Activated CD8-positive, alpha-beta memory T cell treated with anti-CD3 and anti-CD28 coated beads for 1 hour (primary cell): ENCODE measurements at places on chromosomes 1 and 21.

DNA sequence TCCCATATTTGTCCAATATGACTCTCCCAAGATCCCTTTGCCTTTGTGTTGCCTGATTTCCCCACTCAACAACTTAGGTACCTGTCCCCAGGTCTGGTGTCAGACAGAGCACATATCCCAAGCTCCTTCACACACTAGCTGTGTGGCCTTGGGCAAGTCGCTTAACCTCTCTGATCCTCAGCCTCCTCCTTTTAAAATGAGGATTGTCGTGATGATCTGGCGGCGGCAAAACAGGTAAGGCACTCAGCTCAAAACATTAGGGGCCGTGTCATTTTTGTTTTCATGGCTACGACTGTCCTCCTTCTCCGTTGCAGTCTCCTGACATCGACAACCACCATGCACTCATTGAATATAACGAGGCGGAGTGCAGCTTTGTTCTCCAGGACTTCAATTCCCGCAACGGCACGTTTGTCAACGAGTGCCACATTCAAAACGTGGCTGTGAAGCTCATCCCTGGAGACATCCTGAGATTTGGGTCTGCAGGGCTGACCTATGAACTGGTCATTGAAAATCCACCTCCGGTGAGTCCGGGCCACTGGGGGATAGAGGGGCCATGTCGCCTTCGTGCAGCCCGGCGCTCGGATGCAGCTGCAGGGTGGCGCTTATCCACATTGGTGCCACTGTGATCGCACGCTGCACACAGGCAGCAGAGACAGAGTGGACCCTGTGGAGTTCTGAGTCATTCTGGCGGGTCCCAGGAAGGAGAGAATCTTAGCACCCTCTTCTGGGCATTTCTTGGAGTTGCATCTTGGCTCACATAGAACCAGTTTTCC, 25.2 kb downstream of the FHAD1 start:
- DNase-seq = no peak

- no peak for DNase-seq
Observed at GRCh38 chr21:26761174-26761915, 83.9 kb downstream of the ADAMTS1 start.

DNA sequence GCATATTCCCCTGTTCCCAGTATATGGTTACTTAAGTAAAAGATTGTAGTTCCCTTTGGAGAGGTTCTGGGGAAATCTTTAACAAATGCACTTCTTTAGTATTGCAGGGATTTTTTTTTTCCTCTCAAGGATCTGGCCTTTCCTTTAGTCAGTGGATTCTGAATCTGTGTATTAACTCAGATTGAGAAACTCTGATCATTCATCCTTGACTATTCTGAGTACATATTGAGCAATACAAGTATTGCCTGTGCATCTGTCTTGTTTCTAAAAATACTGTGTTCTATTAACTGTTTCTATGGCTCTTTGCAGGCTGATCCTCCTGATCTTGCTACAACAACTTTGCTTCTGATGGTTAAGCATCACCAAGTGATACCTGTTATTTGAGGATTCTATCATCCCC, 67.8 kb upstream of the FGGY start:
- DNase-seq = no peak

- no peak for DNase-seq
Observed at GRCh38 chr1:224497714-224498573, 63.3 kb upstream of the WDR26 start.

- no peak for DNase-seq
Observed at GRCh38 chr1:56508523-56508983, 70.8 kb downstream of the PLPP3 start.

- no peak for DNase-seq
Observed at GRCh38 chr1:184945678-184946412, 28.5 kb downstream of the NIBAN1 start.

DNA sequence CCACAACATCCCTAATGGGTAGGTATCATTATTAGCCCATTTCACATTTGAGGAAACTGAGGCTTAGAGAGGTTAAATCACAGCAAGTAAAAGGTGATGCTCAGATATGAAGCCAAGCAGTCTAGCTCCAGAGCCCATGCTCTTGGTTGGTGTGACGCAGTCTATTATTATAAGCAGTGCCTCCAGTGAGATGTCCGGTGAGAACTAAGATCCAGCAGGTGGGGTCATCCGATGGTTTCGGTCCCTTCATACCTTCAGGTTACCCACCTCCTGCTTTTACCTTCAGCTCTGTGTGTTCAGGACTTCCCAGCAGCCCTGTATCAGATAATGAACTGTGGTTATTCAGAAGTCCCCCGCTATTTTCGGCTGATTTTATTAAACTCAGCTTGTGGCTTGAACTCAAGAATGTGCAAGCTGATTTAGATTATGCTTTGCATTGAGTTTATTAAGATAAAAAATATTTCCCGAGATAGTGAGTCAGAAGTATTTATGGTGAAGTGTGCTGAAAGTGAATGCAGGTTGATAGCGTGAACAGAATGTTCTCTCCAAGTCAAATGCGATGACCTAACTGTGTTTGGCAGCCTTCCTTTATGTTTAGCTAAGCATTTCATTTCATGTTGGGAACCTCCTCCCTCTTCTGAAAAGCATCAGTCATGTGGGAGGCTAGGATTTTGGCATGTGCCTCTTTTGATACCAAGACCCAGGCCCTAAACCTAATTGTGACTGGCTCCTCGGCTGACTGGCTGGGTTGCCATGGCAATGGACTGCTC, 160.9 kb upstream of the UBE2U start:
- no peak for DNase-seq

DNA sequence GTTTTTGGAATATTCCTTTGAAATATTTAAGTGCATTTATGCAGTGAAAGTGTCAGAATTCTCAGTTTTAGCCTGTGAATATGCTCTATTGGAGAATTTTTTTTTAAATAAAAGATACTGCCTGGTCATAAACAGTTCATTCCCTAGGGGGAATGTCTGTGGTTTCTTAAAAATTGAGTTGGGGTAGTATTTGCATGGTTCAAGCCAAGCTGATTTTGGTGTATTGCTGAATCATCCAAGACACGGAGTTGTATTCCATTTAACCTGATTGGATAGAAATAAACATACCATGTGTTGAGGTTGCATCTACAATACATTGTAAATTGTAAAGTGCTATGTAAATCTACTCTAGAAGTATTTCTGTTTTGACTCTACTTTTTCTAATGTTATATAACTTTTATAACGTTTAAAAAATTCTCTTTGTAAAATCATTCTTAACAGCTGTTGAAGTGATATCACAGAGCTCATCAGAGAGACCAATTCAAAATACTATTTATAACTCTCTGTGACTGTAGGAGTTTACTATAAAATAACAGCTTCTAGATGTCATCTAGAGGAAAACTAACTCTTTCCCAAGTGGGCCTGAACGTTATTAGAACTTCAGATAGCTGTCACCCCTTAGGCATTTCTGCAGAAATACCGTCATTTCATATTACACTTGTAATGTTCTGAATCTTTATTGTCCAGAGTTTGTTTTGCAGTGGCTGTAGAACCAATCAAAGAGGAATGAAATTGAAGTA, 199.1 kb downstream of the USP25 start:
- no peak for DNase-seq

DNA sequence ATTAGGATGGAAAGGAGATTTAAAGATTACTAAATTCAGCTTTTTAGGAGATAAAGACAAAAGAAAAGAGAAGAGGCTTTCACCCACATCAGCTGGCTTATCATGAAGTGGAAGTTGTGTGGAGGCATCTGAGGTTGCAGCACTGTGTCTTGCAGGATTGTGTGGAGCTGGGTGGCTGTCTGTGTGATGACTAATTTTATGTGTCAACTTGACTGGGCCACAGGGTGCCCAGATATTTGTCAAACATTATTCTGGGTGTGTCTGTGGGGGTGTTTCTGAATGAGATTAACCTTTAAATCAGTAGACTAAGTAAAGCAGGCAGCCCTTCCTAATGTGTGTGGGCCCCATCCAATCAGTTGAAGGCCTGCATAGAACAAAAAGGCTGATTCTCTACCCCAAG, 3.9 kb downstream of the KCNA10 start:
- no peak for DNase-seq

DNA sequence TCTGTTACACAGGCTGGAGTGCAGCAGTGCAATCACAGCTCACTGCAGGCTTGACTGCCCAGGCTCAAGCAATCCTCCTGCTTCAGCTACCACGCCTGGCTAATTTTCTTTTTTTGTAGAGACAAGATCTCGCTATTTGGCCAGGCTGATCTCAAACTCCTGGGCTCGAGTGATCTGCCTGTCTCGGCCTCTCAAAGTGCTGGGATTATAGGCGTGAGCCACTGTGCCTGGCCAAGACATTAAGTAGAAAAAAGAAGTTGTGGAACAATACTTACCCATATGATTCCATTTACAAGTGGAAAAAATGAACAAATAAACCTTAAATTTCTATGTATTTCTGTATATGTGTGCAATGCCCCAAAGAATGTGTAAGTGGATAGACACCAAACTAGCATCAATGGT, 30.3 kb upstream of the ID3 start:
- no peak for DNase-seq

- DNase-seq = no peak
Observed at GRCh38 chr1:103106426-103107341, 1.6 kb downstream of the COL11A1 start.

DNA sequence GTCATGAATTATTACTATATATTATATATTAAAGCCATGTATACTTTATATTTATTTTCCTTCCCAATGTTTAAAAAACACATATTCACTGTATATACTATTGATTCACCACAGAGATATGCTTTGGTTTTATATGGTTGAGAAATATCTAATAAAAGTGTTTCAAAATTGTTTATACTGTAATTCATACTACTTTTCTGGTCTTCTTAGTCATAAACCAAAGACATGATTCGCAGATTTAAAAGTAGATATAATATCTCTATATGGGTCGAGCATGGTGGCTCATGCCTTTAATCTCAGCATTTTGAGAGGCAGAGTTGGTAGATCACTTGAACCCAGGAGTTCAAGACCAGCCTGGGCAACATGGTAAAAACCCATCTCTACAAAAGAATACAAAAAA, 738.4 kb downstream of the USP25 start:
- no peak for DNase-seq

DNA sequence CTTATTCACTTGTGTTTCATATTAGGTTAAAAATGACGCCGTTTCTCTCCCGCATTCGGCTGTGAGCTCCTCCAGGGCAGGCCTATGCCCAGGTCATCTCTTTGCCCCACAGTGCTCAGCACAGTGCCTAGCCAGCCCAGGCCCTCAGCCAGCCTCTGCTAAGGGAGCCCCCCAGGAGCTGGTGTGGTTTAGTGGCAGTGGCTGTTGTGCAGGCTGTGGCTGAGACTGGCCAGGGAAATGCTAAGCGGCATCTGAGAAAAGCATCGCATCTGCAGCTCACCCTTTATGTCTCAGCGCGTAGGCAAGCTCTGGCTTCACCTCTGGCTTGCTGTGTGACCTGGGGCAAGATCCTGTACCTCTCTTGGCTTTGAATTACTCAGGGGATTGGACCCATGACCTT, 275.1 kb downstream of the TRABD2B start:
- DNase-seq = no peak

DNA sequence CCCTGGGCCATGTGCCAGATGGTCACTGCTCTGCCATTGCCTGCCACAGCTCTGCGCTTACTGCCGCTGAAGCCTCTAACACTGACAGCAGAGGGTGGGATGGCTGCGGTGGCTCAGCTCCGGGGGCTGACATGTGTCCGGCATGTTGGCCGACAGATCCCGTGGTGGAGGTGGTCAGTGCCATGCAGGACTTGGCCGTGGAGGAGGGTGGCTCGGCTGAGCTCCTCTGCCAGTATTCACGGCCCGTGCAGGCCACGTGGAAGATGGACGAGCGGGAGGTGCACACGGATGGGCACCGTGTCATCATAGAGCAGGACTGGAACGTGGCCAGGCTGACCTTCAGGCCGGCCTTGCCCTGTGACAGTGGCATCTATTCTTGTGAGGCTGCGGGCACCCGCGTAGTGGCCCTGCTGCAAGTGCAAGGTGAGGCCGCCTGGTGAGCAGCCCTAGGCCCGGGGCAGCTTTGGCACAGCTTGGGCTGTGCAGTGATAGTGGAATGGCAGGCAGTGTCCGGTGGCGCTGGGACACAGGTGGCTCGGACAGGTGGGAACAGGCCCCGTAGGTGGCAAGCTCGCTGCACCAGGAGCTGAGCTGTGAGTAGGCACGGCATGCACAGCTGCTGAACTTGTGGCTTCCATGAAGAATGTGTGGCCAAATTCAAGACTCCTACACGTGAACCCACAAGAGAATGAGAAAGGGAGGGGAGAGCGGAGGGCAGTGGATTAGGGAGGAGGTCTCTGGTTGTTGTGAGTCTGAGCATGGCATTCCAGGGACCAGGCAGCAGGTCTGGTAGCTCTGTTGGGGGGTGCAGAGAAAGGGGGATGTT, 91.8 kb downstream of the TRIM11 start:
- DNase-seq = no peak

DNA sequence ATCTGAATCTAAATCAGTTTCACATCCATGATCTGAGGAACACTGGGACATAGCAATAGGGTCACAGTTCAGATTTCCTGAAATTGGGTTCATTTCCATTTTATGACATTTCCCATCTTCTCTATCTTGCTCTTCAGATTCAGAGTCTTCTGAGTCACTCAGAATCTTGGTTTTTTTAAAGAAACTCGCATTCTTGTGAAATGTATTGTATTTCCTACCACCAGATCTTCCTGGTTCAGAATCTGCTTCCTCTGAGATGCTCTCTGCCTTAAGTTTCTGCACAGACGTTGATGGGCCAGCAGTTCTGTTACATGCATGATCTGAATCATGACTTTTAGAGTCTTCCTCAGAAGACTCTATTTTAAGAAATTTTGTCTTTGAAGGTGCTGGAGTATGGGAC, 15.5 kb upstream of the PSMG1 start:
- no peak for DNase-seq

DNA sequence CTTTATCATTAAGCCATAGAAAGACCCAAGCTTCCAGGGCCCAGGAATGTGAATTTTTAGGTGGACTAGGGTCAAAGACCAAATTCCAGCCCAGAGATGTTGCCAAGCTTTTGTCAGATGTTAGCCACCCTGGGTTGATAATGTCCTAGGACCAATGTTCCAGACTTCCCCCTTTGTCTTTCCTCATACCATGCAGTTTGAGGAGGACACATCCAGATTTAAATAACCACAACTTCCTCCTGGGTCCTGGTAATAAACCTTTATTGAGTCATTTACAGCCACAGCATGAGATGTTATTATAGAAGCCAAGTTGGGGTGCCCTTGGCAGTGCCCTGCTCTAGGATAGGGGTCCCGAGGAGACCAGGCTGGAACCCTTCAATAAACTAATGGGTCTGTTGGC, 5.9 kb downstream of the TNR start:
- DNase-seq = no peak
